Activated naive CD8-positive, alpha-beta T cell treated with anti-CD3 and anti-CD28 coated beads for 36 hours (primary cell): ENCODE measurements at places on chromosomes 7 and 10.

DNA sequence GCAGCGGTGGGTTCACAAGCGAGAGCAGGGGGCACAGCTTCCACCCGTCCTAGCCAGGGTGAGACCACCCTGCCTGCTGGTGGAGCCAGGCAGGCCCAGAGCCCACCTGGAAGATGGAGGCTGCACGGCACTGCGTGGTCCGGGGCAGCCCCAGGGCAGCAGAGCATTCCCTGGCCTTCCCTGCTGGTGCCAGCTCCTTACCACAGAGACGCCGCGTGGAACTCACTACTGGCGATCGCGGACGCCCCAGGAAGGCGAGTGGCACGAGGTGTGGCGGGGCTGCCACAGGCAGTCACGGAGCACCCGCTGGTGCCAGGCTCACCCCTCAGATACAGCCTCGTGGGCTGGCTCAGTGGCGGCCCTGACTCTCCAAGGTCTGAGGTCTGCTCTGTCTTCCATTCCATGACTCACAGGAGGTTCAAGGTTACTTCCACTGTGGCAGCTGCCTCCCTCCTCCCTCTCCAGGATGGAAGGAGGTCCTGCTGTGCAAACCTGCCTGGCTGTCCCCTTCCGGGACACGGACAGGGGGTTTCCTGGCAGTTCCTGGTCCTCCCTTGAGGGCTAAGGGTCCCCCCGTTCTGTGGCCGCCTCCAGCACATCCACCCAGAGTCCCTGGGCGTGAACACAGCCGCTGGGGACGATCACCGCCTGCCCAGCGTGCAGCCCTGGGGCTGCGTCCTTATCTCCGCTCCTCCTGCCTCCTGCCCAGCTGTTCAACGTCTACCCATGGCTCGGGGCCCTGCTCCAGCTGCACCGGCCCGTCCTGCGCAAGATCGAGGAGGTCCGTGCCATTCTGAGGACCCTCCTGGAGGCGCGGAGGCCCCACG lies 3.1 kb downstream of the CYP2W1 start:
- no peak overlapping the region for H3K4me3 ChIP-seq
- H3K27me3 ChIP-seq: peaks cover 9% of the 10 kb centered on the region
- no peak for DNase-seq
- no peaks in the 10 kb centered on the region for H3K4me1 ChIP-seq

DNA sequence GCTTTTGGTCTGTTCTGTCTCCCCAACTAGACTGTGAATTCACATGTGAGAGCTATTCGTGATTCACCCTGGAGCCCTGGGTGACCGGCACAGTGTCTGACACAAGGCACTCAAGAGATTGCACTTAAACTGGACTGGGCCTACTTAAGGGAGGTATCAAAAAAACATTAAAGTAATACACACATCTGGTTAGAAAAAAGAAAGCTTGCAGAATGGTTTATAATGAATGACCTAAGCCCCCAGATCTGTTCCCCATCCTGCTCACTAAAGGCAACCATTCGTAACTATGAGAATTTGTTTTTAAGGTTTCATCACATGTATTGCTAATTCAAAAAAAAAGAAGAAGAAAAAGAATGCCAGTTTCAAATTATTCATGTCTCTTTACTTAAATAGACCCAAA lies 74.5 kb downstream of the DGKI start:
- H3K27ac ChIP-seq: no peak overlapping the region
- H3K27me3 ChIP-seq: peaks cover 6% of the 10 kb centered on the region
- no peak for DNase-seq

GRCh38 chr10:30435073-30435422 lies 1.1 kb downstream of the MAP3K8 start:
- no peak for DNase-seq
- H3K36me3 ChIP-seq: peaks cover 32% of the 10 kb centered on the region
- H3K27me3 ChIP-seq: peaks cover 4% of the 10 kb centered on the region
- H3K27ac ChIP-seq: peak overlapping the region; percentile 73
- peak overlapping the region; percentile 89 for H3K4me3 ChIP-seq

DNA sequence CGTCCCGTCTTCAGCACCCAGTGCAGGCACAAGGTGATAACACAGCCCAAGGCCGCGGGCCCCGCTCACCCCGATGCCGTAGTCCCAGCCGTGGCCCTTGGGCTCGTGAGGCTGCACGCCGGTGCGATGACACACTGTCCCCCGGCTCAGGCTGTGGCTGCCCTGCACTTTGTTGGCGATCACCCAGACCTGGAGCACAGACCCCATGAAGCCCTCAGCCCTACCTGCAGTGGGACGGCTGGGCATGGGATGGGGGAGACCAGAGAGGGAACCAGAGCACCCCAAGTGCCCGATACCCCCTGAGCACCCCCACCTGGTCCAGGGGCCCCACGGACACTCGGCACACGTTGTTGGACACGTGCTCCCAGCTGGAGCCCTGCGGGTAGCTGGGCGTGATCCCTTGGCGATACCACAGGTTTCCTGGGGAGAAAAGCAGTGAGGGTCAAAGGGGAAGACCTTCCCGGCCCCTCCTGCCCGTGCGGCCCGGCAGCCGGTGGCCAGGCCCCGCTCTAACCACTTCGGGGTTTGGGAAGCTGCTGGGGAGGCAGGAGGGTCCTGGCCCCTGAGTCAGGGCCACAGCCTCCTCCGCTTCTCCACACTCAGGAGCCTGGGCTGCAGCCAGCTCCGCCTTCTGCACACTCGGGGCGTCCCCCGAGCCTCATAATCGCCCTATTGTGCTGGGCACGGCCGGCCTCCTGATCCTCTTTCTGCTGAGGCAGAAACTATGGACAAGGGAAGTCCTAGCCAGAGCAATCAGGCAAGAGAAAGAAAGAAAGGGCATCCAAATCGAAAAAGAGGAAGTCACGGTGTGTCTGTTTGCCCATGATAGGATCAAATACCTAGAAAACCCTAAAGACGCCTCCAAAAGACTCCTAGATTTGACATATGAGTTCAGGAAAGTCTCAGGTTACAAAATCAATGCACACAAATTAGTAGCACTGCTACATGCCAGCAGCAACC lies 6.7 kb downstream of the BHLHA15 start:
- no peaks in the 10 kb centered on the region for H3K27me3 ChIP-seq
- peaks cover 10% of the 10 kb centered on the region for H3K4me1 ChIP-seq
- DNase-seq: no peak
- peak overlapping the region; percentile 48 for H3K27ac ChIP-seq
- no peaks in the 10 kb centered on the region for H3K36me3 ChIP-seq
- H3K4me3 ChIP-seq: no peak overlapping the region

- no peak for DNase-seq
- no peak overlapping the region for H3K4me3 ChIP-seq
- H3K27ac ChIP-seq: peak overlapping the region; percentile 63
Observed at GRCh38 chr10:32298075-32298812, 48.7 kb downstream of the EPC1 start.

DNA sequence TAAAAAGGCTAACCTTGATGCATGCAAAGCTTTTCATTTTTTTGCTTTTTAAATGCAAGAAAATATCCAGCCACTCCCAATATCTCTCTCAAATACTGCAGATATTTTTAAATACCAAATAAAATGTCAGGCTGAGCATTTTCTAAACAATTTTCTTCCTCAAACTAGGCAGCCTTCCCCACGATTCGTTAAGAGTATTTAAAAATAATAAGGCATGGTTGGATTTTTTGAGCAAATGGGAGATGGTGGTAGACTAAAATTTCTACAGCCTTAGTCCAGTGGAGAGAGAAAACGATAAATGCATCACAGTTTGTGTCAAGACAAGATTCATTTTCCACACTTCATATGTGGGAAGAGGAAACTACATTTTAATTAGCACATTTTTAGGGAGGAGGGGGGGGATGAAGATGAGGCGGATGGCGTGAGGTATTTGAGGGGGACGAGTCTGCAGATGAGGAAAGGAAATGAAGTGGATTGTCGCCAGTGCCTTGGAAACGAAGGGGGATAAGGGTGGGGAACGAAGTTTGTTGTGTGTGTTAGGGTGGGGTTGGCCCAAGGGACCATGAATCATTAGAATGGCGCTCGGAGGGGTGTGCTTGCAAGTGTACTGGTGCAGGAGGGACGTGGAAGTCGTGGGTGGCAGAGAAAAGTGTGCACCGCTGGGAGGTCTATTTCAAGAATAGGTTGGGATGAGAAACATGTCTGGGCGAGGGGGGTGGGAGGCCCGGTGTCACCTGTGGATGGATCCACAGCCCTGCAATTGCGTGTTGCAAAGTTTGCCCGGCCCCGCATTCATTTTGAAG lies 1.2 kb upstream of the ADD3 start:
- H3K4me3 ChIP-seq: no peak overlapping the region
- H3K36me3 ChIP-seq: no peaks in the 10 kb centered on the region
- H3K4me1 ChIP-seq: peaks cover 36% of the 10 kb centered on the region

GRCh38 chr7:155811560-155811894 lies 736 bp downstream of the SHH start:
- no peak overlapping the region for H3K27ac ChIP-seq
- peak overlapping the region; percentile 9 for H3K4me3 ChIP-seq
- no peaks in the 10 kb centered on the region for H3K36me3 ChIP-seq
- H3K27me3 ChIP-seq: peaks cover 81% of the 10 kb centered on the region

DNA sequence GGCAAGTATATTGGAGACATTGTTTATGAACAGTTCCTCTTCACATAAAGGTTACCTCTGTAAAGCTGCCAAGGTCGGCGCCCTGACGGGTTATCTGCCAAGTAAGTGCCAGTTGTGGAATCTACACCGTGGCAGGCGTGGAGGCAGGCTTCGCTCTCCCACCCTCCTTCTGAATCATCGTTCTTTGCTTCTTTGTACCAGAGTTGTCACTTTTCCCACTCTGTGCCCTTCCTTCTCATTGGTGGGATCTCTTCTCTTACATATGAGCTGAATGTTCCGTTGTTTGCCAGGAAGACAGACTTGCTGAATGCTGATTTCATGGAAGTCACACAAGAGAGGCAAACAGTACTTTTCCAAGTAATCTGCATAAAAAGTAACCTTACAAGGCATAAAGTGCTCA lies 40.6 kb upstream of the PTPRZ1 start:
- no peaks in the 10 kb centered on the region for H3K4me1 ChIP-seq
- no peaks in the 10 kb centered on the region for H3K27me3 ChIP-seq
- H3K4me3 ChIP-seq: no peak overlapping the region
- no peak overlapping the region for H3K27ac ChIP-seq

DNA sequence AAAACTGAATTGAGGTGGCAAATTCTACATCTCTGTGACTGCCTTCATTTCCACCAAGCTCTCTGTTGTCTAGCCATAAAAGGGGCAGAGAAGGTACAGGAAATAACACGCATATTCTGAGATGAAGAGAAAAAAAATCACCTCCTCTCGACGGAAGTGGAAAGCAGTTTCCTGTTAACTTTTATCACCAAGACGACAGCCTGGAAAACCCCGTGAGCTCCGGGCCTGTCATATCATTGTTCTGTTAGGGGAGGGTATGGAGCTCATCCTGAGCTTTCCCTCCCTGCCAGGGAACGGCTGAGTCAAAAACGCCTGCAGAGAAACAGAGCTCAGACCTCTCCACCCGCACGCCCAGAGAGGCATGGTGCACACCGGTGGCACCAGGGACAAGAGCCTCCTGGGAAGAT lies 200.3 kb downstream of the PRPF18 start:
- no peaks in the 10 kb centered on the region for H3K36me3 ChIP-seq
- H3K27ac ChIP-seq: peak overlapping the region; percentile 87
- no peaks in the 10 kb centered on the region for H3K27me3 ChIP-seq

- no peak for DNase-seq
- no peaks in the 10 kb centered on the region for H3K27me3 ChIP-seq
- no peak overlapping the region for H3K4me3 ChIP-seq
- peaks cover 22% of the 10 kb centered on the region for H3K36me3 ChIP-seq
Observed at GRCh38 chr7:24966802-24967201, 13.2 kb downstream of the OSBPL3 start.

- DNase-seq: no peak
- peaks cover 3% of the 10 kb centered on the region for H3K27me3 ChIP-seq
- no peaks in the 10 kb centered on the region for H3K36me3 ChIP-seq
Observed at GRCh38 chr10:7625836-7626235, 40.9 kb downstream of the ITIH5 start.

DNA sequence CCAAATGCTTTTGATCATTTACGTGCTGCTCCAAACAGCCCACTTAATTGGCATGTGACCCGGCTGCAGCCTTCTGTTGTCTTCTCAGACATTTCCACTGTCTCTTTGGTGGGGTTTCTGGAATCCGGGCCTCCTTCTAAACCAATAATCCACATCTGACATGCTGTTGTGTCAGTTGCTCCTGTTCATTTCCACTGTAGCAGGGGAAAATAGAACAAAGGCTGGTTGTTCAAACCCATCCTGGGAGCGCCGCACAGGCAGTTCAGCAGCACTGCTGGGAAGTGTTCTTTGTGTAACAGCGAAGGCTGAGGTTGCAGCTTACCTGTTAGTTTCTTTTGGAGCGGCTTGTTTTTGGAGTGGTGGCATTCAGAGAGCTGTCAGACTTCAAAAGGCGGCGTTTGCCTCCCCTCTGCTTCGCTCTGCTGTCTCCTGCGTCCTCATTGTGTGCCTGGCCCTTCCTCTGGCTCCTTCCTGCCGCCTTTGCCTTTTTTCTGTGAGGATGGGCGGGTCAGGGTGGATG lies 149.4 kb downstream of the SNX10 start:
- H3K27ac ChIP-seq: no peak overlapping the region
- no peak for DNase-seq
- no peaks in the 10 kb centered on the region for H3K36me3 ChIP-seq
- no peaks in the 10 kb centered on the region for H3K4me1 ChIP-seq
- H3K4me3 ChIP-seq: no peak overlapping the region

DNA sequence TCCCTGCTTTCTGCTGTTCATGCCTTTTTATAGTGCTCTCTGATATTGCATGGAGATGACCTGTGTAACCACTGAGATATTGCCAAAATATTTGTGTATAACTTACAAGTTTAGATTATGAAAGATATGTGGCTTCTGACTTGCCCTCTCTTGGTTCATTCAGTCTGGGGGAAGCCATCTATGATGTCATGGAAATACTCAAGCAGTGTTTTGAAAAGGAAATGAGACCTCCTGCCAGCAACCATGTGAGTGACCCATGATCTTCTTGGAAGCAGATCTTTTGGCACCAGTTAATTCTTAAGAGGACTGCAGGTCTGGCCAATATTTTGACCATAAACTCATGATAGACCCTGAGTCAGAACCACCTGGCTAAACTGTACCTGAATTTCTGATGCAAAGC lies 183.0 kb downstream of the THSD7A start:
- DNase-seq: no peak
- H3K27me3 ChIP-seq: no peaks in the 10 kb centered on the region
- no peaks in the 10 kb centered on the region for H3K4me1 ChIP-seq
- H3K4me3 ChIP-seq: no peak overlapping the region
- no peaks in the 10 kb centered on the region for H3K36me3 ChIP-seq

DNA sequence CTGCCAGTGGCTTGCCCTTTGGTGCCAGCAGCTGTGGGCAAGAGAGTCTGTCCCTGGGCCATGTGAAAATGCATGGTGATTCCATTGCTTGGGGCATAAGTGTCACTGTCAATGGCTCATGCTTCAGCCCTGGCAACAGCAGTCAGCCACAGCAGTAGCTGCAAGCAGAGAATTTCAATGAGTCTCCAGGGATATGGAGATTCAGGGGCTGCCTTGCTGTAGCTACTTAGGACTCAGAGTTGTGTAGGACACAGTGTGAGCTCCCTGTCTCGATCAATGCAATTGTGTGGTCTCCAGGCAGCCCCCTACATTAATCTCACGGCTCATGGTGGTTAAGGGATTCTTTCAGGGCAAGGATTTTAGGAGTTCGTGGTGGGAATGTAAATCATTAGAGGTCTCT lies 126.3 kb upstream of the STARD3NL start:
- H3K27ac ChIP-seq: no peak overlapping the region
- H3K4me1 ChIP-seq: no peaks in the 10 kb centered on the region
- no peaks in the 10 kb centered on the region for H3K27me3 ChIP-seq

GRCh38 chr10:60480865-60481563 lies 91.3 kb upstream of the ANK3 start:
- no peaks in the 10 kb centered on the region for H3K36me3 ChIP-seq
- DNase-seq: no peak
- no peak overlapping the region for H3K4me3 ChIP-seq
- no peak overlapping the region for H3K27ac ChIP-seq
- peaks cover 7% of the 10 kb centered on the region for H3K27me3 ChIP-seq

GRCh38 chr7:2279896-2280295 lies 34.3 kb downstream of the SNX8 start:
- peaks cover 9% of the 10 kb centered on the region for H3K4me1 ChIP-seq
- no peak overlapping the region for H3K4me3 ChIP-seq
- no peak for DNase-seq
